Kasumi-1 (cell line): ENCODE measurements at places on chromosomes 2 and 18.

DNA sequence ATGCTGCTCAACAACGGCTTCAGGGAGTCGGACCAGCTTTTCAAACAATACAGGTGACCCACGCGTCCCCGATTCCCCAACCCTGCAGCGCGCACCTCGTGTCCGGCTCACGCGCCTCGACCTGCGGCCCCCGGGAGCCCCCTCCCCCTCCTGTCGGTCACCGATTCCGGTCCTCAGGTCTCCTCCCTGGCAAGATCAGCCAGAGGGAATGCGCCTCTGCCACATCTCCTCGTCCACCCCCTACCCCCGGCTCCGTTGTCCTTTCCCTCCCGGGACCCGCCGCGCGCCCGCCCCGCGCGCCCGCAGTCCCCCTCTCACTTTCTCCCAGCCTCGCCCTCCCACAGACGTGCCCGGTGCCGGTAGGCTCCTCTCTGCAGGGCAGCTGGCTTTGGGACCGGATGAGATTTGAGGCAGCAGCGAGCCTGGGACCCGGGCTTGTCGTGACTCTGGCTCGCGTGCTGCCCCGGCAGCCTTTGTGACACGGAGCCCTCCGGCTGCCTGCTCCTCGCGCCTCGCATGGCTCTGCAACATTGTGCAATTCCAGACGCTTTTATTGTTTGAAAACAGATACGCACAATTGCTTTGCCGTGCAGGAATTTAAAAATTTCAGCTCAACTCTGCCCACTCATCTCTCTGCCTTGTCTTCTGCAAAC lies 558 bp downstream of the TTC39C start:
- DNase-seq: no peak

GRCh38 chr2:6535572-6535971 lies 330.1 kb downstream of the CMPK2 start:
- DNase-seq: no peak

- DNase-seq: peak; percentile 23
These were observed 59.9 kb downstream of the RNF152 start for GRCh38 chr18:61832858-61833257.

DNA sequence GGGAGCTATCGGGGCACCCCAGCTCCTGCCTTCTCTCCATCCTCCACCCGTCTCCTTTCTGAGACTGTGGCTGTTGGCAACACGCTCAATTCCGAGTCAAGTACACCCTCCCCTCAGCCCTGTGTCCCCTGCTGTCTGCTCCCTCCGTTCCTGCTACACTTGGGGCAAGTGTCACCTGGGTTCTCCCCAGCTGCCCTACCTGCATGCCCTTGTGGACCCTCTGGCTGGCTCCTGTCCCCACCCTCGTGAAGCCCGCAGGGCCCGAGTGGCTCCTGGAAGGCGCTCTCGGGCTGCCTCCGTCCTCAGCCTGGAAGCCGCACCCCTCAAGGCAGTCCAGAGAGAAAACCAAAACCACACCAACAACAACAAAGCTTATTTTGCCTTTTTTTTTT lies 33.9 kb downstream of the PDIA6 start:
- DNase-seq: no peak

- DNase-seq: peak; percentile 64
These were observed 14.1 kb downstream of the MSGN1 start for GRCh38 chr2:17830053-17831034.
